ENCODE measurements at places on chromosomes 1 and 21.

- DNase-seq = no peak
Observed at GRCh38 chr1:96804648-96805047, 83.1 kb downstream of the PTBP2 start.

DNA sequence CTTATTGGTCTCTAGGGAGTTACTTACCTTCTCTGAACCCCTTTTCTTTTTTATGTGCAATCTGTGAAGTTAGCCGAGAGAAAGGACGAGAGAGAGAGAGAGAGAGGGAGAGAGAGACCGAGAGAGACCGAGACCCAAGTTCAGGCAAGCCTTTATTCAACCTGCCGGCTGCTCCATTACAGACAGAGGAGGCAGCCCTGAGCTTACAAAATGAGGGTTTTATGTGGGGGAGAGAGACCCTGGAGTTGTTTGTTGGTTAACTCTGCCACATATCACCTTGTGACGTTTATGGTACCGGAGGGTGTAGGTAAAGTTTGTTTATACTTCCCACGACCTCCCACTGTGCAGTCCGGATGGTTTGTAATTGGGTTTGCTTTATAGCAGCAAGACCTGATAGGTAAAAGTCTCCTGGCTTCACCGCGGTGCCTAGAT lies 1.5 kb upstream of the MCOLN3 start:
- DNase-seq = no peak

DNA sequence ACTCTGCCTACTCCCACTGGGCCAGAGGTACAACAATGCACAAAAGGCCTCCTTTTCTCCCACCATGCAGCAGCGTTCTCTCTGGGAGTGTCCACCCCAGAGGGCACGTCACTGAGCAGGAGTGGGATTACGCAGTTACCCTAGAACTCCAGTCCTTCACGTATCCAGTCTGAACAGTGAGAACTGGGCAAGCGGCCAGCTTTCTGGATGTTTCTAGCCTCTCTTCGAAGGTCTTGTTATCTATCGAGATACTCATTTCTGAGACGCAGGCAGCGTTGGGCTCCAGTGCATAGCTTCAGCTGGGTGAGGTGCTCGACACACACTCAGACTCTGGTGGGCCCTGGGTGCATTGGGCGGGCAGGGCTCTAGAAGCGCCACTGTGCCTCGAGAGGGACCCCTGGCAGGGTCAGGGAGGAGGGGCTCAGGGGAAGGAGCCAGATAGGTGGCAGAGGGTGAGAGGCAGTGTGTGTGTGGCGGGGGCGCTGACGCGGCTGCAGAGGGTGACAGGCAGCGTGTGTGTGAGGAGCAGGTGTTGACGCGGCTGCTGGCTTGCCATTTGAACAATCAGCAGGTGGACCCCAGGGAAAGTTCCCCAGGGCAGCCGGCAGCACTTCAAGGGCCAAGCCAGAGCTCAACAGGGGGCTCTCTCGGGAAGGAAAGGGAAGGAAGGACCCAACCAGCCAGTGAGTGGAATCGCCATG lies 27.9 kb downstream of the PRDM15 start:
- DNase-seq = no peak

DNA sequence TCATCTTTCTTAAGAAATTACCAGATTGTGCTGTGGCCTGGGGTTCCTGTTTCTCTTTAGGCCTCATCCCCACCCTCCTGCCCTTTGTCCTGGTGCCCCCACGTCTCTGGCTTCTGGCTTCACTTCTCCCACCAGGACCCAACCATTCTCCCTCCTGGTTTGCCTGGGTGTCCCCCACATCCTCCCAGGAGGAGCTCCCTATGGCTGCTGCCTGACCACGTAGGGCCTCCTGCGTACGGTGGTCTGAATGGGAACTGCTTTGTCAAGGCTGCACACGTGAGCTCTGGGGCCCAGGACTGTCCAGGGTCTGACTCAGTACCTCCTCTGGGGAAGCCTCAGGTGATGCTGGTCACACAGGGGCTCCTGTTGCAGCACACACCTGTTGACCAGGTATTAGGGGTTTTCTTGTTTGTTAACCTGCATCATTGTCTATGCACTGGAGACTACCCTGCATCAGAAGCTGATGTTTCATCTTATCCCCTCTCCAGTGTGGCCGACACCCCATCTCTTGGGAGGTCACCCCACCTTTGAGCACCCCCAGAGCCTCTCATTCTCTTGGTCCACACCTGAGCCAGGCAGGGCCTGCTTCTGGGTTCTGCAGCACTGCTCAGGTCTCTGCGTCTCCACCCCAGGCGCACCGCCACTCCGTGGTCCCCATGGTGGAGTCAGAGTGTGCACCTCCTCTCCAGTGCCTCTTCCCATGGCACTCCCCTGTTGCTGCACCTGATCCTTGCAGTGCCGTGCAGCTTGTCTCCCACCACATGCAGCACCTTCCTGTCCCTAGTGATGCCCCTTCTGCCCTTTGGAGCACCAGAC lies 65.8 kb downstream of the S100B start:
- no peak for DNase-seq

GRCh38 chr1:156961709-156962108 lies 41.3 kb downstream of the LRRC71 start:
- peak; percentile 37 for DNase-seq

DNA sequence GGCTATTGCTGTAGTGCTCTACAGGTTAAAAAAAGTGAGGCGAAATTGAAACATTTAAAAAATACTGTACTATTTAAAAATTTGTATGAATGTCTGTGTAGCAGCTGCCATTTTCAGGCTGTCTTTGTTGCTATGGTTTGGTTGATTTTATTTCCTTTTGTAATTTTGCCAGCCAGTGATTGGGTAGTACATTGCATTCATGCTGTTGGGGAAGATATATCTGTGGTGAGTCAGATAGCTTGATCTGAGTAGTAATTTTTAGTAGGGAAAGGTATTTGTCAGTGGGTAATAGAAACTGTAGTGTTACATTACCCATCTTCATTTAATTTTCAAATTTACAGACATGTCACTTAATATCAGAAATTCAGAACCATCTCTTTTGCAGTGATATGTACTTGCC lies 15.0 kb downstream of the NFIA start:
- DNase-seq = no peak
